ENCODE measurements at places on chromosomes 12 and 14.

DNA sequence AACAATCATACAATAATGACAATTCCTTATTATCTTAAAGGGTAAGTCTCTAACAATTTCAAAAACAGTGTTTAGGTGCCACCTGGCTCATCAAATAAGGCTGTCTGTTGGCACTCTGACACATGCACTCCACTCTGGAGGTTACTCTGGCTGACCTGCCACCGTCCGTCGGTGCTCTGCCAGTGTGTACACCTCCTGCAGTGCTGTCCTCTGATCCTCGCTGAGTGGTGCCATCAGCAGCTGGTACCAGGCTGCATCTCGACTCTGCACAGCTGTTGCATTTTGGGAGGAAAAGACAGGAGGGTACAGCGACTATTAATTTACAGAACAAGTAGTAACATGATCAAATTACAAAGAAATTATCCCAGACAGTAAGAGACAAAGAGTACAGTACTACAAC is 63.9 kb downstream of the IPO8 start:
- no peak for DNase-seq

DNA sequence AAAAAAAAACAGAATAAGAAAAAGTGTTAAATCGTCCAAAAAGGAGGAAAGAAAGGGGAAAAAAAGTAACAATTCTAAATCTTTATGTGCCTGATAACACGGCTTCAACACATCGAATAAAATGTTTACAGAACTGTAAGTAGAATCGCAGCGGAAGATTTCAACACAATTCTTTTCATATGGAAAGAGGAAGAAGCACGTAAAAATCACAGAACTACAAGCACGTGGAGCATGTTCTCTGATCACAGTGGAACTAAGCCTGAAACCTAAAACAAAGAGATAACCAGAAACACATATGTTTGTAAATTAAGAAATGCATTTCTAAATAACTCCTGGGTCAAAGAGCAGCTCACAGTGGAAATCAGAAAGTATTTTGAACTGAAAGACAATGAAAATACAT is 8.7 kb downstream of the CLEC7A start:
- DNase-seq, result no peak

DNA sequence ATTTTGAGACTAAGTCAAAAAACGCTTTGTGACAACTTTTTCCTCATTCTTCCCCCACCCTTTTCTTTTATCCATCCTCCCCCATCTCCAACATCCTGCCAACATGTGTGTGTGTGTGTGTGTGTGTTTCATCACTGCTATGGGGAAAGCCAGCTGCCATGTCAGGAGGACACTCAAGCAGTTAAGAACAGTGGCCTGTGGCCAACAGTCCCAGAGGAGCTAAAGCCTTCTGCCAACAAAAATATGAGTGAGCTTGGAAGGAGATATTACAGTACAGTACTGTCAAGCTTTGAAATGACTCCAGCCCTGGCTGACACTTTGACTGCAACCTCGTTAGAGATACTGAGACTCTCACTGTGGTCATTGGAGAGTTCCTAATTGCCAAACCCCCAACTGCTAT is 5.0 kb upstream of the CSRP2 start:
- DNase-seq, result no peak

GRCh38 chr12:9936591-9936990 is 4.4 kb upstream of the CLEC2A start:
- no peak for DNase-seq

GRCh38 chr12:17478908-17479673 is 610.9 kb downstream of the RERGL start:
- no peak for DNase-seq
